ENCODE measurements at places on chromosomes 5 and 9.

GRCh38 chr9:5140151-5140550 lies 45.3 kb downstream of the INSL6 start:
- DNase-seq: no peak

- DNase-seq: no peak
Measured at GRCh38 chr5:58133631-58134296, 326.1 kb downstream of the PLK2 start.

- no peak for DNase-seq
Measured at GRCh38 chr5:56471707-56472106, 238.6 kb upstream of the ANKRD55 start.

- DNase-seq: peak; percentile 58
Measured at GRCh38 chr9:127927201-127927987, 3.2 kb downstream of the PIP5KL1 start.

DNA sequence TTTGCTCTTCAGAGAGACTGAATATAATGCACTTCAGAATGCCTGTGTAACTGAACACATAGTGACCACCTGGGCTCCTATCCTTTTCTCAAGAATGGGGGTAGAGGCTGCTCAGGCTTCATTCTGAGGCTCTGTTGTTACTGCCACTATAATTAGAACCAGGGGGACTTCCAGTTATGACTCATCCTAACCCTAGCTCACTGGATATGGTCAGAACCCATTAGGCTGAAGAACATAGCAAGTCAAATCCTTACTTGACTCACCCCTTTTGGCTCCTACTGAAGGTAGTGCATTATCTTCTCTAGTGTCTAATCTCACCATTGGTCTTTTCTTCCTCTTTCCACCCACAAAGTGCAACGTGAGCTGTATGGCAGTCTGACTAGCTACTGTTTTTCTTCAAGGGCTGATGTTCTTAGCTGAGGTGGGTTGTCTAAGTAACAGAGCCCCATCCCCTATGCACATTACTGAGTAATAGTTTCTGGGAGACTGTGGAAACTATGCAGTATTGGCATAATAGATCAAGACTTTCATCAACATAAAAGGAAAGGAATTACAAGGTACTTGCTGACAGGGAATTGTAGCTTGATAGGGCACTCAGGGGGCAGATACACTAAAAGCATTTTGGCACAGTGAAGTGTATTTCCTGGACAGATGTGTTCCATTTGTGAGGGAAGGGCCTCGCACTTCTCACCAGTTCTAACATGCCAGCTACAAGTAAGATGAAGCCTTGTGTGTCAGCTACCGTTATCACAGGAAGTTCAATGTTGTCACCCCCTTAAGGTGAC lies 431.0 kb upstream of the MEF2C start:
- no peak for DNase-seq

DNA sequence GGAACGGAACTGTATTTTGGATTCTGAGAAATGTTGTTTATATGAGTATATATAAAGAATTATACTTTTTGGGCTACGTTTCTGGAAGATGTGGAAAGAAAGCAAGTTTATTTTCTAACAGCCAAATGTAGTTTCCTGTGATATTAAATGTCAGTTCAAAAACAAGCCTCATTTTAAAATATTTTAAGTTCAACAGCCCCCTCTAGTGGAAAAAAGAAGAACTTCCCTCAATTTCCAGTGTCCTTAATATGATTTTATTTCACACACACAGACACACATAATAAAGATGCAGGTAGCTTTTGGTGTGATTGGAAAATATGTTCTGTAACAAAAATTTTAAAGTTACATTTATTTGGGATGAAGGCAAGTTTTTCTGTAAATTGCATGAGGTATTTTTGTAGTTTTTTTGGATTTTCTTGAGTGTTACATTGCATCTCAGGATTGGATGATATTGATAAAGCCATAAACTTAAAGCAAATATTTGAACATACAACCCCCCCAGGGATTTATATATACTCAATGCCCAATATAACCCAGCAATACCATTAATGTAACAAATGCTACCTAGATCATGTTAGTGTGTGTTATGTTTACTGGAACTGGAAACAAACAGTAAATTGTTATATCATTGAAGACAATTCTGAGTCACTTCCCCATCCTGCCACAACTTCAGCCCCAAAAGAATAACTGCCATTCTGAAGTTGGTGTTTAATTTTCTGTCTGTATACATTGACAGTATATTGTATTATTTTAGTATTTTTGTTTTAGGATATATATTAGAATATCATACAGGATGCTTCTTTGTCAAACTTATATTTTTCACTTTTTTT lies 54.0 kb downstream of the CCDC171 start:
- no peak for DNase-seq

DNA sequence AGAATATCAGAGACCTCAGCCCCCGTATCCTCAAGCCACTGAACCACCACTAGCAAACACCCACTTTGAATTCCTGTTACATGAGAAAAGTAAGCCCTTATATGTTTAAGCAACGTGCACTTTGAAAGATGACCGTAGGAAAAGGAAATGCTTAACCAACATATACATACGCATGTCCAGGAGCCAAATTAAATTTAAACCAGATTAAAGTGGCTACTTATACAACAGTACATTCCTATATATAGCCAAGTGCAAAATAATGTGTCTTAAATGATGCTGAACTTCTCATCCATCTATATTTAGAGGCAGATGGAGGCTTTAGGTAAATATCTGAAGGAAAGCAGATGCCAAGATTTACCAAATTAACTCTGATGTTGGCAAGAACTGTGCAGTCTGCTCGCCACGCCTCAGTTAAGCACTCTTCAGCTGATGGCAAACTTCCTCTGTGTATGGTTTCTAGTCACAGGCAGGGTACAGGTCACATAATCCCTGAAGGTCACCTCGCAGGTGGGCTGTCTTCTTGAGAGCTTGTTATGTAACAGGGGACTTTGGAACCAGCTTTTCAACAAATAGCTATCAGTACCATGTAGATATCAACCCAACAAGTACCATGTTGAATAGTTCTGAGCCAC lies 8.6 kb downstream of the GCNT4 start:
- DNase-seq: no peak

GRCh38 chr5:33701251-33701650 lies 190.5 kb downstream of the ADAMTS12 start:
- no peak for DNase-seq

DNA sequence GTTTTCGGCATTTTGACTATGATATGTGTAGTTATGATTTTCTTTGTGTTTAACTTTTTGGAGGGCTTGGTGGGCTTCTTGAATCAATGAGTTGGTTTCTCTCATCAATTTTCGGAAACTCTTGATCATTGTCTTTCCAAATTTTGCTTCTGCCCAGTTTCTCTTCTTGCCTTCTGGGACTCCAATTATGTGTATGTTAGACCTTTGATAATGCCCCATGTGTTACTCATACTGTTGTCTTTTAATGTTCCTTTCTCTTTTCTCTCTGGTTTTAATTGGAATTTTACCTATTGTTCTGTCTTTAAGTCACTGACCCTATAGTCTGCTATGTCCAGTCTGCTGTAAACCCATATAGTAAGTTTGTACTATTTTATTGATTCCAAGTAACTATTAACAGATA lies 41.5 kb downstream of the KCNIP1 start:
- DNase-seq: no peak

- DNase-seq: no peak
Measured at GRCh38 chr9:112755016-112755427, 4.5 kb downstream of the SNX30 start.

DNA sequence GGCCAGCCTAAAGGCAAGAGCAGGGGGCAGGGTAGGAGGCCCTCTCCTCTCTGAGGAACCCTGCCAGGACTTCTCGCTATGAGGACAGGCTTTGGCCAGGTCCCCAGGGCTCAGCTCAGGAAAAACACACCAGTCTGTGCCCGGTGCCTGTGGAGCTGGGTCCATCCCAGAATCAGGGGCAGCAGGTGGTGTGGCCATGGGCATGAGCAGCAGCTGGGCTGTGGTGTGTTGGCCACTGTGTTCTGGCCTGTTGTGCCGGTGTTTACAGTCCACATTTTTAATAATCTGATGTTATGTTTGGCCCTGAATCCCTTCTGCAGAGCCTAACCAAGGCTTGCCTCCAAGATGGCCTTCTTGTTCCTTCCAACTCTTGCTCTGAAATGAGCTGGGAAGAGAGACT lies 77.0 kb downstream of the FGF18 start:
- DNase-seq: no peak

- no peak for DNase-seq
Measured at GRCh38 chr9:17906176-17906840, 327.4 kb downstream of the SH3GL2 start.

GRCh38 chr9:38000735-38001134 lies 68.3 kb downstream of the SHB start:
- no peak for DNase-seq

- no peak for DNase-seq
Measured at GRCh38 chr5:58201922-58202648, 257.8 kb downstream of the PLK2 start.

GRCh38 chr9:86279839-86280238 lies 2.5 kb downstream of the ISCA1 start:
- no peak for DNase-seq

GRCh38 chr5:136199408-136199807 lies 6.4 kb upstream of the SMIM32 start:
- DNase-seq: no peak

- no peak for DNase-seq
Measured at GRCh38 chr5:93715327-93715726, 26.1 kb downstream of the POU5F2 start.

GRCh38 chr5:57626703-57627102 lies 144.1 kb upstream of the ACTBL2 start:
- no peak for DNase-seq

GRCh38 chr5:103617913-103618312 lies 55.3 kb upstream of the NUDT12 start:
- DNase-seq: no peak
